ENCODE measurements at places on chromosomes 1 and 21. TPM values are rescaled to one million over a fixed set of nuclear protein-coding genes. Genes with fewer than 3 reads are reported as not detected.

DNA sequence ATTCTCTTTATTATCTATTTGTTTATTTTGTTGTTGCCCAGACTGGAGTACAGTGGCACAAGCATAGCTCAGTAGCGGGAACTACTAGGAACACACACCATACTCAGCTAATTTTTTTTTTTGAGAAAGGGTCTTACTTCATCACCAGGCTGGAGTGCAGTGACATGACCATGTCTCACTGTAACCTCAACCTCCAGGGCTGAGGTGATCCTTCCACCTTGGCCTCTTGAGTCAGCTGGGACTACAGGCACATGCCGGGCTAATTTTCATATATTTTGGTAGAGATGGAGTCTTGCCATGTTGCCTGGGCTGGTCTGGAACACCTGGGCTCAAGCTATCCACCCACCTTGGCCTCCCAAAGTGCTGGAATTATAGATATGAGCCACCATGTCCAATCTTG is 5.3 kb upstream of the TXNIP start:
- no peaks in the 10 kb centered on the region for H3K36me3 ChIP-seq
- H3K27me3 ChIP-seq = no peaks in the 10 kb centered on the region
- H3K4me1 ChIP-seq = peaks cover 16% of the 10 kb centered on the region
- no peak for DNase-seq
- H3K27ac ChIP-seq = no peak overlapping the region

DNA sequence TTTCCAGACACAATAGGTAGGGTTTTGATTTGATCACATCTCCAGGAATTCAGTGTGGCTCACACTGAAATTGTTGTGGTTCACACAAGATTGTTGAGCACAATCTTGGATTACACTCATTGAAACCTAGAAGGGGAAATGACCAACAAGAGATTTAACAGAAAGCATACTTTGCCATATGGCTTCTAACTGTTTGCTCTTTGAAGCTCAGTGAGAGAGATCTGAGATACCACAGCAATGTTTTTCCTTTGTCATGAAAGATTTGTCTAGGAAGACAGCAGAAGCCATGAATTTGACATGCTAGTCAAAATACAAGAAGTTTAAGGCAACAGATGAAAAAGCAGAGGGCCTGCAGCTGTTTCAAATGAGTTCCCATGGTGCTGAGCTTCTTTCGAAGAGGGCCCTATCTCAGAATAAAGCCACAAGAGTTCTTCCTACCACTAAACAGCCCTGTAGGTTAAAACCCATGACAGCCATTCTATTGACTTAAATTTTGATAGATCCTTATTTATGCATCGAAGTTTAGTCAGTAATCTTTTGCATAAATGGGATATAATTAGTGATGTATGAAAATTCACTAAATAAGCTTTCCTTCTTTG is 650.4 kb downstream of the LTN1 start:
- no peaks in the 10 kb centered on the region for H3K4me1 ChIP-seq
- no peak overlapping the region for H3K27ac ChIP-seq
- no peaks in the 10 kb centered on the region for H3K36me3 ChIP-seq
- H3K4me3 ChIP-seq = no peak overlapping the region
- H3K27me3 ChIP-seq = no peaks in the 10 kb centered on the region

DNA sequence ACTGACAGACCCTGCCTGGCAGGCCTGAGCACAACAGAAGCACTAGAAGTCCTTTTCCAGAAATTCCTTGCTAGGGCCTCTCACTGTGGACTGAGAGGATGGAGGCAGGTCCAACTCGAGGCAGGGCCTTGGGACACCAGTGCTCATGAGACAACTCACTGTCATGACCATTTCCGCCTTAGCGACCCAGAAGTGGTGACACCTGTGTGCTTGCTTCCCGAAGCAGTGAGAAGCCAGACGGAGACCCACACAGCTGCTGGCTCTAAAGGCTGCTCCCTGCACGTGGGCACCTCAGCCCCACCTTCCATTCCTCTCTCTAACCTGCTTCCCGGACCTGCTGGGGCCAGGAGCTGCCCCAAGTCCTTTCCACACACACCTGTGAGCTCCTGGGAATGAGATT is 33.0 kb downstream of the KCNC4 start:
- H3K4me1 ChIP-seq = peaks cover 8% of the 10 kb centered on the region
- H3K36me3 ChIP-seq = peaks cover 1% of the 10 kb centered on the region
- DNase-seq = no peak
- no peak overlapping the region for H3K4me3 ChIP-seq

DNA sequence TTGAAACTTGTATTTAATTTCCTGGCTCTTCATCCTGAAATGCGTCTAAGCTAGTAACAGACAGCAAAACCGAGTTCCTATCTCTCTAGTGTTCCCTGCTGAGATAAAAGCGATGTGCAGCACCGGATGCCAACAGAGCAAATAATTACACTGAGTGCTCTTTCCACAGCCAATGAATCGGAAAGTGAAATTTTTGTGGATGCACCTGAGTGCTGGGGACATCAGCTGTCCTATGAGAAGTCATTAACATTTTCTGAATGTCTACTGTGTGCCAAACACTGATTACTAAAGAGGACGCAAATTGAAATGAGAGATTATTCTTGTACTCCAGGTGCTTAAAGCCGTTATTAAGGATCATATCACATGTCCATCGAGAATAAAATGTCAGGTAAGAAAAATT is 278.0 kb downstream of the RGS7 start:
- H3K4me3 ChIP-seq = no peak overlapping the region
- H3K4me1 ChIP-seq = peaks cover 36% of the 10 kb centered on the region
- H3K27ac ChIP-seq = no peak overlapping the region

GRCh38 chr1:200528858-200529606 is 91.5 kb downstream of the KIF14 start:
- H3K4me3 ChIP-seq = no peak overlapping the region
- no peak for DNase-seq
- no peaks in the 10 kb centered on the region for H3K36me3 ChIP-seq

DNA sequence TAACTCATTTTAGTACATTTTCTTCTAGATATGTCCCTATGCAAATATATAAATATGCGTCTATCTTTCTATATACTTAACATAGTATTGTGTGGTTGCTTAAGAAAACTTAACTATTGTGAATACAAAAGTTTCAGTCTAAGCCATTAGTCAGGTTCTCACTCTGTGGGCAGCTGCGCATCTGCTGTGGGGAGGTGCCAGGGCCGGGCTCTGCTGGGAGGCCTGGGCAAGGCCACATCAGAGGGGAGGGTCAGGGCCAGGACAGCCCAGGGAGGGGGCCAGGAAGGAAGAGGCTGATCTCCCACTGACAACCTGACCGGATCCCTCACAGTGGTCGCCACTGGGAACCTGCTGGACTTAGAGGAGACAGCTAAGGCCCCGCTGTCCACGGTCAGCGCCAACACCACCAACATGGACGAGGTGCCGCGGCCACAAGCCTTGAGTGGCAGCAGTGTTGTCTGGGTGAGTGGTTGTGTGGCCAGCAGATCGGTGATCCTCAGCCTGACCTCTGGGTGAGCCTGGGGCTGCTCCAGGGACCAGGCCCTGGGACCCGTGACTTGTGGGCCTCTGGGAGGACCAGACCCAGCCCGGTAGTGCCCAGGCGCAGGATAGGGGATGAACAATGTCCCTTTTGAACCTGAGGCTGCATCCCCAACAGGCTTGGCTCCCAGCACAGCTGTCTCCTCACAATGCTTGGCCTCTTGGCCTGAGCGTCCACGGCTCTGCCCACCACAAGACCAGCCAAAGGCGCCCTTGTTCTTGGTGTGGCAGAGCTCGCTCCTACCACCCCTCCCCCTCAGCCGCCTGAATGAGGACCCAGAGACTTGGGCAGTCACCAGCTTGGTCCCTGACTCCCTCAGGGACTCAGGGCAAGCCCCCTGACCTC is 20.2 kb downstream of the LDLRAP1 start:
- no peak for DNase-seq
- H3K4me1 ChIP-seq = peaks cover 36% of the 10 kb centered on the region
- H3K27me3 ChIP-seq = no peaks in the 10 kb centered on the region
- H3K27ac ChIP-seq = no peak overlapping the region

MPL gene
- total RNA-seq = not detected

CIART gene
- total RNA-seq = 3.1 TPM

Measured in chondrocyte (in vitro differentiated cells).